ENCODE measurements at places on chromosomes 7 and 10.

DNA sequence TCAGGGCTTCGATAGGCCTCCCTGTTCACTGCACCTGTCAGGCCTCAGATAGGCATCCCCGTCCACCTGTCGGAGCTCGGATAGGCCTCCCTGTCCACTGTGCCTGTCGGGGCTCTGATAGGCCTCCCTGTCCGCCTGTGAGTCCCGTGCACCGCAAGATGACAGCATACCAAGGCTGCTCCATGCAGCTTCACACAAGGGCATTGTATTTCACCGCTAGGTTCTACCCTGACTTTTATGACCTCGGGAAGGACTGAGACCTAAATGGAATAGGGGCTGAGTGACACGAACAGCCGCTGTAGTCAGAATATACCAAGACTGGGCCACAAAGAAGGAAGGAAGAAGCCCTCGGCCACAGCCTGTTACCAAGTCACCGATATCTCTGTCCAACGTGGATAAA lies 271.2 kb downstream of the DIP2C start:
- no peak for DNase-seq

- no peak for DNase-seq
Observed at GRCh38 chr10:12771981-12772760, 229.3 kb downstream of the CCDC3 start.

DNA sequence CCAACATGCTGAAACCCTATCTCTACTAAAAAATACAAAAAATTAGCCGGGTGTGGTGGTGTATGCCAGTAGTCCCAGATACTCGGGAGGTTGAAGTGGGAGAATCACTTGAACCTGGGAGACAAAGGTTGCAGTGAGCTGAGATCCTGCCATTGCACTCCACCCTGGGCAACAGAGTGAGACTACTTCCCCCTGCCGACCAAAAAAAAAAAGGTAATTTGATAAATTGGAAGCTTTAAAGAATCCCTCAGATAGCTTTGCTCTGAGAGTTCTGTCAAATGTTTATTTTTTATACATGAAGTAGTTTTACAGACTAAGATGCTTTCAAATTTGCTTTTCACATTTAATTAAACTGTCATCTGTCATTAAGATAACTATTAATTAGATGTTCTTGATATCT lies 563.3 kb upstream of the LRRTM3 start:
- DNase-seq = no peak

- DNase-seq = no peak
Observed at GRCh38 chr10:30386801-30387588, 37.9 kb upstream of the MTPAP start.

DNA sequence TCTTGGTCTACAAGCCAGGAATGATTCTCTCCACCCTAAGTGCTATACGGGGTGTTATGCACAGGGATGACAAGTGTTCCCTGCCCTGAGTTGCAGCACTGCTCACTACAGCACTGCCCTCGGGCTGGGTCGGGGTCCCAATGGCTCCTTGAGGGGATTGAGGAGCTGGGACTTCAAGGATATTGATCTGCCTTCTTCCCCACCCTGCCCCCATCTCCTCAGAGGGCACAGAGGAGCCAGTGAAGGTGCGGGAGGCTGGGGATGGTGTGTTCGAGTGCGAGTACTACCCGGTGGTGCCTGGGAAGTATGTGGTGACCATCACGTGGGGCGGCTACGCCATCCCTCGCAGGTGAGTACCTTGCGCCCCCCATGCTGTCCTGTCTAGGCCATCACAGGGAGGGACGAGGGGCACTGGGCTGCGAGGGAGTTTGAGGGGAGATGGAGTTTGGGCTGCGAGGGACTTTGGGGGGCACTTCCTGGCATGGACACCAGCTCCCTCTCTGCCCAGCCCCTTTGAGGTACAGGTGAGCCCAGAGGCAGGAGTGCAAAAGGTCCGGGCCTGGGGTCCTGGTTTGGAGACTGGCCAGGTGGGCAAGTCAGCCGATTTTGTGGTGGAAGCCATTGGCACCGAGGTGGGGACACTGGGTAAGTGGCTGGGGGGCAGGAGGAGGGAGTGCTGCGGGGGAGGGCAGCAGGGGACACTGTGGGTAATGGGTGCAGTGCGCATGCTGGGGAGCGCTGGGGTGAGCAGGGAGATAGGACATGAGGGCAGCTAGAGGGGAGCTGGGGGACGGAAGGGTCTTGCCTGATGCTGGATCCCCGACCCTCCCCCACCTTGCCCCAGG lies 10.3 kb downstream of the FLNC start:
- no peak for DNase-seq

DNA sequence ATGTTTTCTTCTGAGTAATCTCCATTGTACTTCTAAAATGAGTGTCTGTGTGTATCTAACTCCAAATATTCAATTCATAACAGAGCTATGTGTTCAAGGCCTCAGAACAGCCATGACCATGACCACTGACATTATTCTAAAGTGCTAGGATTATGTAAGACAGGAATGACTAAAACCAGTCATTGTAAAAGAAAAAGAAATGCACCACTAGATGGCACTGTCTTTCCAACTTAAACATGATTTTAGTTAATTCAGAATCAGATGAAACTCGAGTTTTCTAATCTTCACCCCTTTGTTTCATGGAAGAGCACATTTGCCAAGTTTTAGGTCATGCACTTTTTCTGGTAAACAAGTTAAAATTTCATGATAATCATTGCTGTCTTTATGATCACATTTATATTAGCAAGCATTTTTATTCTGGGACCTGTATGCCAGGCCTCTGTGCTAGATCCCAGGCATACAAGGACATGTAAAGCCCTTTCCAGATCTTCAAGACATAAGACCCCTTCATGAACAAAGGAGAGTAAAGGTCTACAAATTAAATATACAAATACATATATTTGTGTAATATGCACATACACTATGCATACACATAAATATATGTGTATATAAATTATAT lies 26.1 kb upstream of the RSU1 start:
- DNase-seq = no peak

GRCh38 chr7:151806204-151806603 lies 70.7 kb downstream of the PRKAG2 start:
- no peak for DNase-seq

DNA sequence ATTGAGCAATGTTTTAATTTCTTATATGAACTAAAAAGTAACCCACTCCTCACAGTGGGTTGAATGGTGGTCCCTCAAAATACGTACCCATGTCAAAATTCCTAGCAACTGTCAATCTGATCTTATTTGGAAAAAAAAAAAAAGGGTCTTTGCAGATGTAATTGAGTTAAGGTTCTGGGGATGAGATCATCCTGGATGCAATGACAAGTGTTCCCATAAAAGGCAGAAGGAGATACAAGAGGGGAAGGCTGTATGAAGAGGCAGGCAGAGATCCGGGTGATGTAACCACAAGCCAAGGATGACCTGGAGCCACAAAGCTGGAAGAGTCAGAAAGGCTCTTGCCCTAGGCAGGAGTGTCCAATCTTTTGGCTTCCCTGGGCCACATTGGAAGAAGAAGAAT lies 516.3 kb upstream of the MKI67 start:
- no peak for DNase-seq

GRCh38 chr7:20651960-20652544 lies 36.6 kb downstream of the ABCB5 start:
- DNase-seq = no peak

- DNase-seq = no peak
Observed at GRCh38 chr10:58952747-58953466, 223.5 kb upstream of the PHYHIPL start.

DNA sequence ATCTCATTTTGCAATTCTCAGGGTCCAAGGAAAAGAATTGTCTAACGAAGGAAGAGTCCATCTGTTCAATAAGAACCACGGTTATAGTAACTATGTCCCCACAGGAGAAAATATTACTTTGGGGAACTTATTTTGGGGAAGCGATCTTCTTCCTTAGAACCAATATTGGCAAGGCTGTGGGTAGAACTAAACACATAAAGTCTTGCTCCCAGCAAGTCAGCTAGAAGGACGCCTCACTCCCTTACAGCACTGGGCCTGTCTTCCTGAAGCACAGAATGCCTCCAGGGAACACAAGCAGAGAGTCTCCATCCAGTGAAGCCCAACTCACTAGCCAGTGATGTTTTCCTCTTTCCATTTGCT lies 30.2 kb downstream of the C10orf71 start:
- DNase-seq = no peak

GRCh38 chr10:85315657-85316056 lies 987.3 kb downstream of the CCSER2 start:
- DNase-seq = no peak

DNA sequence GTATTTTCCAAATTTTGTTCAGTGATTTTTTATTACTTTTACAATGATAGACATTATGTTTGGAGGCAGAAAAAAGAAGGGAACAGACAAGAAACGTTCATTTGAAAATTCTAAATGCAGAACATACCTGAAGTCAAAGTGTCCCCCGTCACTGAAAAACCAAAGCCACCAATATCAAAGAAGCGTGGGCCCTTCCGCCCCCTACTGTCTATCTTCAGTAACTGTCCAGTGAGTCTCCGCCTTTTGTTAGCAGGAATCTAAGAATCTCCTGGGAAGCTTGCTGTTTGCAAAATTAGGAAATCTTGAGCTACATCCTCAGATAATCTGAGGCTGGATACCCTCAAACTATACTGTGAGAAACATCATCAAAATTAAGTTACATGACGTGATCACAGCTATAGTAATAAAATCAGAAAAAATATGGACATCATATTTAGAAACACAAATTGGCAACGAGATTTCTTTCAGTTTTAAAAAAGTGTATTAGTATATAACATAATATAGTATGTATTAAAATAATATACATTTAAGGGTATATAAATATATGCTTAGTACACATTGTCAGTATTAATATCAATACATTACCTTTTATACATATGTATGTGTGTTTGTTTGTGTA lies 169.3 kb upstream of the AKR1E2 start:
- peak; percentile 24 for DNase-seq

GRCh38 chr7:15494711-15495110 lies 67.1 kb downstream of the AGMO start:
- no peak for DNase-seq

- no peak for DNase-seq
Observed at GRCh38 chr7:14305233-14305866, 315.9 kb upstream of the ETV1 start.

- no peak for DNase-seq
Observed at GRCh38 chr7:132138817-132139216, 437.5 kb downstream of the PLXNA4 start.

DNA sequence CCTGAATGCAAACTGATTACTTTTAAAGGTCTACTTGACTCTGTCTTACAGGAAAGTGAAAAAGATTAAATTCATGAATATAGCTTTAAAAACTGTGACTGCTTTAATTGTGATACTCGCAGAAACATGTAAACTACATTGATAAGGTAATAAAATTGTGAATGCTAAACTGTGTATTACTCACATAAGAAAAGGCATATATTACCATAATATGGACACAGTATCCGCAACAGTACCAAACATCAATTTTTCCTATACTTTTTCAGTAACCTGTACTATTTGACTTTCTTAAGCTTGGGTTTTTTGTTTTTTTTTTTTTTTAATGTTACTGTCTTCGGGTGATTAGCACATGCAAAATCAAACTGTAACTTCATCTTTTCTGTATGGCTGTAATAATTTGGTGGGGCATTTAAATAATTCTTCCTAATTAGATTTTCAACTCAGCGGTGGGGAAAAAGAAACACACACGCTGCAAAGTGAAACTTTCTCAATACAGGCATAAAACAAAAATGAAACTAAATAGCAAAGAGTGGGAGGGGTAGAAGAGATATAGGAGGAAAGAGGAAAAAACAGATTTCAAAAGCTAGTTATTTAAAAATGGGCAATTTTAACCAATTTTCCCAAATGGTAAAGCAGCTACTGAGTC lies 23.2 kb downstream of the NT5C3A start:
- DNase-seq = no peak

DNA sequence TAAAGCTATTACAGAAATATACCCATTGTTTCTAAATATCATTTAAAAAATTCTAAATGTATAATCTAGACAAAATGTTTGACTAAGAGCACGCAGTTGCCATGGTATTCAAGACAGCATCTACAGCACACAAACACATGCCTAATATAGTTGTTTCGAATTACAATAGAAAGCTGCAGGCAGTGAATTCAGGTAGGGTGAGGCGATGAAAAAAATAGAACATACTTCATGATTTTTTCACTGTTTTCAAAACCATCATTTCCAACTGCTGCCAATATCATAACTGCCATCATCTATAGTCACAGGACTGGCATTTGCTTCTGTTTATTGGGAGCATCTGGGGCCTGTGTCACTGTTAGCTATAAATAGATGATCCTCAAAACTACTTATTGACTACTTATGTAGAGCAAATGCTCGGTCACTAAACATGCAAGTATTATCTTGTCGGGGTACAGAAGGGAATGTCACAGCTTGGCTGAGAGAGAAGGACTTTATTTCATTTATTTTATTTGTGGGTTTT lies 34.4 kb upstream of the OTUD1 start:
- no peak for DNase-seq

DNA sequence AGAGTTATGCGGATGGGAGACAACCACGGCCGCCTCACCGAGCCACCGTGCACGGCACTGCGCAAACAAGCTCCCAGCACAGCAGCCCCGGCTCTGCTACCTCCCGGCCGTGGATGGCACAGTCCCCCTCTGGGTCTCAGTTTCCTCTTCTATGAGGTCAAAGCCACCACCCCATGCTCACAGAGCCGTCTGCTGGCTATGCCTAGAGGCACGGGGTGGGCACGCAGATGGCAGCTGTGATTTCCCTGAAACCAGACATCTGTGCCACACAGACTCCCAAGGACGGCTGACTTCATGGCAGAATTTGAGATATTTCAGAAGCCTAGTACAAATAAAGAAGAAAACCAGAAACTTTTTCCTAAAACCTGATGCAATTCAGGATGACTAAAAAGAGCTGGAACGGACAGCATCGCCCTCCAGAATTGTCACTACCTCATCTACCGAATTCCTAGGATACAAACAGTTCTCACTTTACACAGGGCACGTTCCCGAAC lies 73.2 kb downstream of the AMZ1 start:
- no peak for DNase-seq

- DNase-seq = no peak
Observed at GRCh38 chr7:151484971-151485707, 34.6 kb downstream of the RHEB start.

DNA sequence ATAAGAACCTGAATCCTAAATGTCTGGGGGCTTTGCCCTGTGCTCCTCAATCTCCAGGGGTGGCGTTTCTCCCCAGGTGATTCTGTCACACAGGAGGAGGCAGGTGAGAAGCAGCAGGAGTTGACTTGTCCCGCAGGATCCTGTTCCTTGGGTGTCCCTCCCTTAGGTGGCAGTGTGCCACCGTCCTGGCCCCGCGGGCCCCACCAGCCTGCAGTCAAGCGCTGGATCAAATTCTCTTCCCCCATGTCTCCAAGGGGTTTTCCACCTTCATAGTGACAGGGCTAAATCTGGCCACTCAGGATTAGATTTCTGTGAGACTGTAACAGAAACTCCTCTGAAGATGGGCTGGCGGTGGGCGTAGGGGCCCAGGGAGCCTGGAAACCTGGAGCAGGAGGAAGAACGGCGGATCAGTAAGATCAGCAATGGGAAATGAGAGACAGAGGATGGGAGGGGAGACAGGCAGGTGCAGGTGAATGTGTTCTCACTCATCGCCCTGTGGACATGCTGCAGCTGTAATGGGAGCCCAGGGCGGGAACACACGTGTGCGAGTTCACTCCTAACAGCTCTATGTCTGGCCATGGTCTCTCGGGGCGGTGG lies 329.2 kb upstream of the COBL start:
- DNase-seq = no peak

GRCh38 chr10:60461688-60462087 lies 72.0 kb upstream of the ANK3 start:
- DNase-seq = no peak

GRCh38 chr7:28571405-28571804 lies 159.1 kb downstream of the CREB5 start:
- DNase-seq = no peak

All from activated T-cell treated with anti-CD3 and anti-CD28 coated beads for 24 hours (primary cell).